ENCODE measurements at places on chromosomes 6 and 20. TPM values are rescaled to one million over a fixed set of nuclear protein-coding genes. Genes with fewer than 3 reads are reported as not detected.

The RNF182 gene
- total RNA-seq = not detected

The STK35 gene
- 15.9 TPM for total RNA-seq

The OSER1 gene
- 42.0 TPM for total RNA-seq

GRCh38 chr6:155402656-155403304 is 52.9 kb downstream of the NOX3 start:
- H3K36me3 ChIP-seq = no peaks in the 10 kb centered on the region
- DNase-seq = no peak
- no peak overlapping the region for H3K27ac ChIP-seq

DNA sequence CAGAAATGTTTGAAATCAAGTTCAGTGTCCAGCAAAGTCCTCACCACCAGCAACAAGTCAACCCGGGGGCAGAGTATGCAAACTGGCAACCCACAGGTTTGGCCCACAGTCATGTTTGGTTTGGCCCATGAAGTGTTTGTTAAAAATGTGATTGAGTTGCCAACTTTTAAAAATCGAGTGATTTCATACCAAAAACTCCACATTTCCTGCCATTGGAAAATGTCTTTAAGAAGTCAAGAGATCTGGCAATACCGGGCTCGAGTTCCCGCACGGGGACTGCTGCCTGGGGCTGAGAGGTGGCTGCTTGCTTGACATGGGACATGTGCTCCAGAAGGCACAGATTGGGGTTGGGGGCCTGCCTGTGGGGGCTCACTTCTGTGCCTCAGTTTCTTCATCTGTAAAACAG is 36.1 kb downstream of the PREX1 start:
- no peak overlapping the region for H3K4me3 ChIP-seq
- H3K4me1 ChIP-seq = peaks cover 42% of the 10 kb centered on the region
- H3K27me3 ChIP-seq = no peaks in the 10 kb centered on the region

GRCh38 chr6:39778581-39779255 is 13.5 kb upstream of the DAAM2 start:
- no peaks in the 10 kb centered on the region for H3K4me1 ChIP-seq
- H3K27me3 ChIP-seq = no peaks in the 10 kb centered on the region
- DNase-seq = no peak
- no peak overlapping the region for H3K4me3 ChIP-seq
- H3K27ac ChIP-seq = no peak overlapping the region
- H3K36me3 ChIP-seq = no peaks in the 10 kb centered on the region

- DNase-seq = no peak
- peaks cover 4% of the 10 kb centered on the region for H3K4me1 ChIP-seq
- no peak overlapping the region for H3K27ac ChIP-seq
- no peaks in the 10 kb centered on the region for H3K36me3 ChIP-seq
- peaks cover 90% of the 10 kb centered on the region for H3K27me3 ChIP-seq
Observed at GRCh38 chr20:62214067-62214466, 6.0 kb downstream of the HRH3 start.

The TBC1D22B gene
- 11.5 TPM for total RNA-seq

- peaks cover 62% of the 10 kb centered on the region for H3K27me3 ChIP-seq
- DNase-seq = no peak
- no peak within 1 kb of the TSS for H3K4me3 ChIP-seq
- H3K27ac ChIP-seq = no peak within 1 kb of the TSS
Observed at GRCh38 chr20:62816884-62817873, at the start of gene COL9A3. COL9A3 (plus strand) TSS chr20:62817050; CDS start chr20:62817065, 15 bp downstream.

GRCh38 chr6:119444642-119445557 is 95.3 kb upstream of the MAN1A1 start:
- H3K4me3 ChIP-seq = no peak overlapping the region
- H3K36me3 ChIP-seq = no peaks in the 10 kb centered on the region
- no peak for DNase-seq

DNA sequence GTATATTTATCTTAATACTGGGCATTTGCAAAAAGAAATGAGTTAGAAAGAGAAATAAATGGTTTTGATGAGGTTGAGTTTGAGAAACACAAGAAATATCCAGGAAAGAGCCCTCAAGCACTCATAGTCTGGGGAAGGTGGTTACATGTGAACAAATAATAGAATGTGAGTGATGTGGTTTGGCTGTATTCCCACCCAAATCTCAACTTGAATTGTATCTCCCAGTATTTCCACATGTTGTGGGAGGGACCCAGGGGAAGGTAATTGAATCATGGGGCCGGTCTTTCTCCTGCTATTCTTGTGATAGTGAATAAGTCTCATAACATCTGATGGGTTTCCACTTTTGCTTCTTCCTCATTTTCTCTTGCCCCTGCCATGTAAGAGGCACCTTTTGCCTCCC is 334.1 kb downstream of the COL12A1 start:
- no peak for DNase-seq
- no peak overlapping the region for H3K27ac ChIP-seq
- H3K36me3 ChIP-seq = no peaks in the 10 kb centered on the region
- H3K4me3 ChIP-seq = no peak overlapping the region

The MEI4 gene
- not detected for total RNA-seq

The HSPA1L gene
- total RNA-seq = 3.4 TPM

The OPRM1 gene
- not detected for total RNA-seq

The COL9A3 gene
- total RNA-seq = 11.3 TPM

- DNase-seq = no peak
- no peak overlapping the region for H3K27ac ChIP-seq
- no peak overlapping the region for H3K4me3 ChIP-seq
- H3K4me1 ChIP-seq = peaks cover 10% of the 10 kb centered on the region
- no peaks in the 10 kb centered on the region for H3K27me3 ChIP-seq
Observed at GRCh38 chr6:41291717-41292116, 5.2 kb upstream of the TREM1 start.

The FHL5 gene
- total RNA-seq = 3.4 TPM

GRCh38 chr6:3162067-3162497 is 4.7 kb upstream of the TUBB2A start:
- H3K4me1 ChIP-seq = peaks cover 15% of the 10 kb centered on the region
- H3K4me3 ChIP-seq = no peak overlapping the region
- H3K27me3 ChIP-seq = no peaks in the 10 kb centered on the region
- H3K27ac ChIP-seq = no peak overlapping the region
